ENCODE measurements at places on chromosomes 1 and 21. TPM values are rescaled to one million over a fixed set of nuclear protein-coding genes. Genes with fewer than 3 reads are reported as not detected.

- no peak for DNase-seq
Measured at GRCh38 chr1:170620164-170620563, 43.8 kb upstream of the PRRX1 start.

DNA sequence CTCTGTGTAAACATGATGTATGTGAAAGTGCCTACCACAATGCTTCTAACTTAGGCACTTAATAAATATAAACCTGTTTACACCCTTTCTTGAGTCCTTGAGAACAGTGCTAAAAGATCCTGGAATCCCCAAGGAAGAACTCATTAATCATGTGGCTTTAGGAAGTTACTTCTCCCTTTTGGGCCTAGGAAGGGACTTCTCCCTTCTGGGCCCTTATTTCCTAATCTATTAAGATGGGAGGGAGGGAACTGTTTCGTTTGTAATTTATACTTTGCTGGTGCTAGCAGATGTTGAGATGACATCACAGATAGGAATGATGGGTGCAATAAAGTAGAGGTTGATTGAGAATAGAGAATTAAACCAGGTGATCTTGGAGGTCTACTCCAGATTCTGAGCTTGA is 1.2 kb downstream of the BTF3L4 start:
- DNase-seq: peak; percentile 9

- no peak for DNase-seq
Measured at GRCh38 chr1:47216278-47217059, 15.6 kb downstream of the TAL1 start.

DNA sequence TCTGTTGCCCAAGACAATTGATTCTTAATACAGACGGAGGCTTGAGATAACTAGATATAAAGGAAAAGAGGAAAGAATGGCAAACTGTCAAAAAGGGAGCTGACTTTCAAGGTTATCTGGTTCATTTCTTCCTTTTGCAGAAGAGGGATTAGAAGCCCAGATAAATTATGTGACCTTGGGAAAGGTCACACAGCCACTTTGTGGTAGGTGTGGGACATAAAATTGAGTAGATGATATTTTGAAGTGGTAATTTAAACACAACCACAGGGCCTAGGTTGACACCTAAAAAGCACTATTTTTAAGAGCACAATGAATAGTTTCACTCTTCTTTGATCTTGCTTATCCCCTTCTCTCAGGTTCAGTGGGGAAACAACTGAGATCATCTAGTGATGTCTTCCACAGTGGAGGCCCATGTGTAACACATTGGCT is 16.9 kb upstream of the KIAA0040 start:
- DNase-seq: no peak

GRCh38 chr1:172929006-172929405 is 121.7 kb downstream of the TNFSF18 start:
- no peak for DNase-seq

DNA sequence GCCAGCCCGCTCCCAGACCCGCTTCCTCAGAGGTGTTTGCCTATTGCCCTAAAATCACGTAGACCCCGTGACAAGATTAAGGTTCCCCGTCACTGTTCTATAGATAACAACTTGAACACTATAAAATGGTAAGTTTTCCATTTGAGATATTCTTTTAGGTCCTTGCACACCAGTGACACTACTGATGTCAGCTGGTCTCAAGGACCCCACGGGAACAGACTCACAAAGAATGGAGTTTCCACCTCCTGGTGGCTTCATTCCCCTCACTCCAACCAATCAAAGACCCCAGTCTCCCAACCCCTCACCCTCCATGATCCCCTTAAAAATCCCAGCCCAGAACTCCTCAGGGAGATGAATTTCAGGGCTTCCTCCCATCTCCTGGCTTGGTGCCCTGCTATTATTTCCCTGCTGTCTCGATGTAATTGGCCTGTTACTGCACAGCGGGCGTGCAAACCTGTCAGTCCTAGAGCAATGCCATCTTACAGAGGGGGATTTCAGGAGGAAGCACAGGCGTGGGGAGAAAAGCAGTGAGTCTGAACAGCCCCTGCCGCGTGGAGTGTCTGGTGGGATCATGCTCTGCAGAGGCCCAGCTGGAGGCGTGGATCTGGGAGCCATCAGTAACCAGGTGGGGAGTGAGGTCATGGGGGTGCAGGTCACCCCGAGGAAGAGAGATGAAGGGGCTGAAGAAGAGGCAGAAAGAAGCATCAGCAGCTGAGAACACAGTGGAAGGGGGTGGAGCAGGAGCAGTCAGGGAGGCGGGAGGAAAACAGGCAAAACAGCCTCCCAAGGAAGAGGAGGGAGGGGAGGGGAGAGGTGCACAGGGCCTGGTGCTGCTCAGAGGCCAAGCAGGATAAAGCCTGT is 35.1 kb upstream of the LBR start:
- DNase-seq: no peak

GRCh38 chr1:232057217-232057895 is 430.8 kb downstream of the DISC1 start:
- no peak for DNase-seq

- no peak for DNase-seq
Measured at GRCh38 chr1:180908074-180908765, 4.5 kb upstream of the KIAA1614 start.

- DNase-seq: no peak
Measured at GRCh38 chr1:235455097-235455496, 49.2 kb downstream of the B3GALNT2 start.

DNA sequence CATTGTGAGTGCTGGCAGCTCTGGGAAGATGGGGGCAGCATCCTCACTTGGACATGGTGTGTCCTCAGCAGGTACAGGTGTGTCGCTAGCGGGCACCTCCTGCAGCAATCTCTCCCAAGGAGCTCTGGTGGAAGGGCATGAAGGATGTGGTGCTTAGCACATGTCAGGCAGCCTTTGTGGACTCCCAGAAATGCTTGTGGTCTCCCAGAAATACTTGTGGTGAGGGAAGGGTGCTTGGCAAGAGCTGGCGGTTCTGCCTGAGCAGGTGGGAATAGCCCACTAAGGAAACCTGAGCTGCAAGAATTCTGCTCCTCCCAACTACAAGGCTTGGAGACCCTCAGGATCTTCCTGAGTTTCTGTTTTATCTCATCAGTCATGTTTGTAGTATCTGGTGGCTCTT is 371.6 kb downstream of the PRDM2 start:
- peak; percentile 15 for DNase-seq

- no peak for DNase-seq
Measured at GRCh38 chr1:201783572-201783971, 45.4 kb upstream of the IPO9 start.

DNA sequence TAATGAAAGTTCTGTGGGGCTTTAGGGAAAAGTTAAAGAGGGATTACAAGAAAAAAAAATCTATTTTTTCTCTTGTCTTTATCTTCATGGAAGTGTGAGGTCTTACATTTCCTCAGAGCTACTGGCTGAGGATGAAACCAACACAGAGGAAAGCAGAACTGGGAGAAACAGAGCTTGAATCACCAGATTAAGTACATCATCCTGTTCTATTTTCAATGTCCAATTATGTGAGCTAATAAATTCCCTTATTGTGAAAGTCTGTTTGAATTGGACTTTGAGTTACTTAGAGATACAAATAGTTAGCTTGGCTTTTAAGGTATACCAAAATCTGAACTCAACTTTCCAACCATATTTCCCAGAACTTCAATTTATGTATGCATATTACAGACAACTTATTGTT is 69.2 kb downstream of the LPGAT1 start:
- DNase-seq: no peak

- no peak for DNase-seq
Measured at GRCh38 chr1:72648465-72648864, 366.1 kb upstream of the NEGR1 start.

GRCh38 chr1:35080171-35080854 is 1.1 kb downstream of the ZMYM1 start:
- DNase-seq: no peak

DNA sequence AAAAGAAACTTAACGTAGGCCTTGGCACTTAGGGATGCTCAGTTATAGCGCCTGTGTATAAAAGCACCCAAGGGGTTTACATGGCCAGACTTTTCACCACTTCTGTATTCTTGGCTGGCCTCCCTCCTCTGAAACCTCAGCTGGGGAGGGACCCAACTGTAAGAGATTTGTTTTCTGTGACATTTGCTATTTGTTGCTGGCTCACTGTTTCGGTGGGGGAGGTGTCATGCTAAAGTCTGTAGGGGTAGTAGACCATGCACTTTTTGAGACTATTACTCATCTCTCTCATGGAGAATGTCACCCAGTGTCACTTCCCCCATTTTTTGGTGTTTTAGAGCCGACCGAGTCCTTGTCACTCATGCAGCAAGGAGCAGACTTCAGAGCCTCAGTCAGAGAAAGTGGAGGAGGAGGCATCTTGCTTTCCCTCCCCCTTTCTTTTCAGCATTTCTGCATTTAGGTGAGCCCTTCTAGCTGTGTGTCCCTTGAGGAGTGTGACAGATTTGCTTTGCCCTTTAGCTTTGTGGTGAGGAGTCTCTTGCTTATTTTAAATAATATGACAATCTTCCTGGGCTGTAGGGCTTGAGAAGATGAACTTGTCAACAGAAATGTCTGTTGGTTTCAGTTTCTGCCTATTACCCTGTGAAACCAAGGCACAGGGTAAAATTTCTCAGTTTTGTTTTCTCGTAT is 160.1 kb downstream of the FASLG start:
- no peak for DNase-seq

DNA sequence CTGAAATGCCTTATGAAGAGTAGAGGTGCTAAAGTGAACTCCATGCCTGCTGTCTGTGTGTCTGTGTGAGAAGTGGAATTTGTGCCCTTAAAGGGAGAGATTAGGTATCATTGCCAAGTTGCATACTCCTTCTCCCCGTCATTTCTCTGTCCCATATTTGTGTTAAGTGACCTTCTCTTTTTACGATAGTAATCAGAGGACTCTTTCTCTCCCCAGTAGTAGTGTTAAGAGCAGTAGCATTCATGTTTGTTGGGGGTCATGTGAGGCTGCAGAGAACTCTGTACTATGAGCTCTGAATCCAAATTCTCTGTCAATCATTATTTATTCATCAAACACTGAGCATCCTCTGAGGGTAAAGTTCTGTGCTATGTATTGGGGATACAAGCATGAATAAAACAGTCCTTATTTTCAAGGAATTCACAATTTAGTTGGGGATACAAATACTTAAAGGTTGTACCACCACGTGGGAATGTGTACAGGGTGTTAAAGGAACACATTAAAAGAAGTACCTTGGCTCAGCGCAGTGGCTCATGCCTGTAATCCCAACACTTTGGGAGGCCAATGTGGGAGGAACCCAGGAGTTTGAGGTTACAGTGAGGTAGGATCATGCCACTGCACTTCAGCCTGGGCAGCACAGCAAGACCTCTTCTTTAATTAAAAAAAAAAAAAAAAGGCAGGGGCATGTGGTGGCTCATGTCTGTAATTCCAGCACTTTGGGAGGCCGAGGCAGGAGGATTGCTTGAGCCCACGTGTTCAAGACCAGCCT is 24.8 kb upstream of the KCNQ4 start:
- DNase-seq: no peak

DNA sequence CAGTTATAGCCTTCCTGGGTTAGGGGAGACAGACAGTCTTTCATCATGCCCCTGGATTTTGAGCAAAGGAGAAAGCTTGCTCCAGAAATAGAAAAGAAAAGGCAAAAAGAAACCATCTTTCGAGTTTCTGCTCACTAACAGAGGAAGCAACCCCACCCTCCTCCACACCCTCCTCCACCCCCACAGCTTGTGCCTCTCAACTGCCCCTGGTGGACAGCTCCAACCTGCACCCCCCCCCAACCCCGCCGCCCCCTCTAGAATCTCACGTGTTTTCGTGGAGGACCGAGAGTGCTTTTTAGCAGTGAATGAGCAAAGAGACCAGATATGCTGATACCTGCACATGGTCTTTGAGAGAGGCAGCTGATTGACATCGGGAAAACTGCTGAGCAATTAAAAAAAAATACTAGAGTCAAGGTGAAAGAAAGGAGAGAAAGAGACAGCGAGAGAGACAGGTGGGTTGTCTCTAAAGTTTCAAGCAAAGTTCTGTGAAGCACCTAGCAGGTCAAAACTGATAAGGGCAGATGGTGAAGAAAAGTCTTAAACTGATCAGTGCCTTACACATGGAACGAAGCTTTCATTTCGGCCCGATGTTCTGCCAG is 358.3 kb downstream of the KIF26B start:
- DNase-seq: no peak

- peak; percentile 100 for DNase-seq
Measured at GRCh38 chr1:181112071-181112929, 23.8 kb downstream of the IER5 start.

- DNase-seq: no peak
Measured at GRCh38 chr1:214621236-214621635, 18.2 kb downstream of the CENPF start.

DNA sequence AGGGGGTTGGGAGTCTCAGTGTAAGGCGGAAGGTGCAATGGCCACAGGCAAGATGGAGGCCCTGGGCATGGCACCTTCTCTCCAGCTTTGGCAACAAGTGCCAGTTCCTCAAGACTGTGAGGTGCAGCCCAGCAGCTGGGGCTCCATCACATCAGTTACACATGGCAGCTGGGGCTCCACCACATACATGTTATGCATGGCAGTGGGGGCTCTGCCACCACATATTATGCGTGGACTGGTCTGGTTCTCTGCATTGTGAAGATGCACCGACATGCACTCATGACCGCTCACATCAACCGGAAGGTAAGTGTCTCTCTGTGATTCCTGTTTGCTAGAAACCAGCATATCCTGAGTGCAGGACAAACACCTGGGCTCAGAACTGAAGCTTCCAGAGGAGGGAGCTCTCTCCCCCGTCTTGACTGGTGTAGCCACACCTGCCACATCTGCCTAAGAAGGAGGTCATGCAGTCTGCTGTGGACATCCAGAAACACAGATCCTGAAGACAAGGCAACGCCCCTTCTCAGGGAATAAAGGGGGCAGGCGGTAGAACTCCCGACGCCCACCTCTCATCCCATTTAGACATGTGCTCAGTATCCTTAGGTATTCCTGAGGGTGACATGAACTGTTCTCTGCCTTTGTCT is 104.1 kb upstream of the TMPRSS2 start:
- DNase-seq: peak; percentile 44

- peak; percentile 50 for DNase-seq
Measured at GRCh38 chr1:89260566-89261255, 11.9 kb downstream of the GBP5 start.

- DNase-seq: no peak
Measured at GRCh38 chr1:51314974-51315373, 15.4 kb downstream of the TTC39A start.

Gene SLC27A3
- total RNA-seq: 5.0 TPM

Gene NEGR1
- 14.9 TPM for total RNA-seq

Gene IL20
- total RNA-seq: not detected

Gene GABRD
- total RNA-seq: not detected

Gene TMEM125
- total RNA-seq: 3.9 TPM

Gene PLD5
- total RNA-seq: 2.1 TPM

Gene SPRR3
- not detected for total RNA-seq

Gene MRPL55
- total RNA-seq: 36.3 TPM

Gene FCER1A
- not detected for total RNA-seq

Gene TUFT1
- total RNA-seq: 118 TPM

Gene SLC5A9
- total RNA-seq: 0.35 TPM

Gene FAM163A
- total RNA-seq: not detected

Gene AIM2
- total RNA-seq: not detected

Gene CCDC17
- 0.52 TPM for total RNA-seq

Gene TPRG1L
- total RNA-seq: 19.4 TPM

Gene OR2L8
- total RNA-seq: not detected

Gene TAS1R1
- total RNA-seq: not detected
